ENCODE measurements at places on chromosomes 16 and 17.
A peak's percentile ranks its signal among the peaks of the same experiment; 100 is the strongest.

DNA sequence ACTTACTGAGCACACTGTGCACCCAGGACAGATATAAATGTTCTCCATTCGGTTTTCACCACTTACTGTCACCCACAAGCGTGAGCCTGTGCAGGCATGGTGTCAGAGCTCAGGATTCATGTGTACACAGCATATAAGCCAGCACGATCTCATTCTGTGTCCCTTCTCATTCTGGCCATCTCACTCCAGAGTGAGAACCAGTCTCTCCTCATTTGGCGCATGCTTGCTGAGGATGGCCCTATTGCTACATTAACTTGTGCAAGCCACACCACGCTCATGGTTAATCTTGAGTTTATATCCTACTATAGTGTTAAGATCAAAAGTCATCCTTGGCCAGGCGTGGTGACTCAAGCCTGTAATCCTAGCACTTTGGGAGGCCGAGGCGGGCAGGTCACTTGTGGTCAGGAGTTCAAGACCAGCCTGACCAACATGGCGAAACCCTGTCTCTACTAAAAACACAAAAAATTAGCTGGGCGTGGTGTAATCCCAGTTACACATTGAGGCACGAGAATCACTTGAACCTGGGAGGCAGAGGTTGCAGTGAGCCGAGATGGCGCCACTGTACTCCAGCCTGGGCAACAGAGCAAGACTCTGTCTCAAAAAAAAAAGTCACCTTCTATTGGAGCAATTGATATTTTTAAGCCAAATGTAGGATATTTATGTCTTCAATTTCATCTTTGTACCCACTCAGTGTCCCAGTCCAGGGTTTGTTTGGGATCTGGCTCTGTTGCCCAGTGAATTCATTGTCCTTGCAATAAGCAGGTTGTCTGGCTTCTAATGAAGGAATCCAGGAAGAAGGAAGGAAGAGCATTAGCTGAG, 20.9 kb downstream of the SOCS1 start:
- no peak for DNase-seq

DNA sequence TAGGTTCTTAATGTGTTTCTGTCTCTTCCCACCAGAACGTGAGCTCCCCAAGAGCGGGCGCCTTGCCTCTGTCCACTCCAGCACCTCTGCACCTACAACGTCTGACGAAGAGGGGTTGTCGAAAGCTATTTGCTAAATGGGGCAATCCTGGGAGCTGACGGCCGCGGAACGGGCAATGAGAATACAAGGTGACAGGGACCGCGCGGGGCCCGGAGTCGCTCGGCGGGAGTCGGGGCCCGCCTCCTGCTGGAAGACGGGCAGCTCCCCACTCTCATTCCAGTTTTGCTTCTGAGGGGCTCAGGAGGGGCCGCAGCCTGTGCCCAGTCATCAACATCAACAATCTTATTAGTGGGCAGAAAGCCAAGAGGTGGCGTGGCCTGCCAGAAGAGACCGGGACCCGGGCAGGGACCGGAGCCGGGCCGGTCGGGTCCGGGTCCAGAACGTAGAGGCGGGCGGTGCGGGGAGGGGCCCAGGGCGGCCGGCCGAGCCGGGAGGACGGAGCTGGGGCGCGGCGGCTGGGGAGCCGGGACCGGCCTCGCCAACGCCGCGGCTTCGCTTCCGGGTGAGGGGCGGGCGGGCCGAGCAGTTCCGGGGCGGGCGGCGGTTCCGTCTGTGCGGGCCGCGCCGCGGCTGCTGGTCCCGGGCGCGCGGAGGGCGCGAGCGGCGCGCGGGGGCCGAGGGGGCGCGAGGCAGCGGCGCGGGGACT, at the start of gene MOSMO:
TSS of gene MOSMO (plus strand) at position 603 of the 706 bp plus-strand sequence. CDS start 191 bp downstream, outside the sequence.
- DNase-seq, result peak; percentile 34

DNA sequence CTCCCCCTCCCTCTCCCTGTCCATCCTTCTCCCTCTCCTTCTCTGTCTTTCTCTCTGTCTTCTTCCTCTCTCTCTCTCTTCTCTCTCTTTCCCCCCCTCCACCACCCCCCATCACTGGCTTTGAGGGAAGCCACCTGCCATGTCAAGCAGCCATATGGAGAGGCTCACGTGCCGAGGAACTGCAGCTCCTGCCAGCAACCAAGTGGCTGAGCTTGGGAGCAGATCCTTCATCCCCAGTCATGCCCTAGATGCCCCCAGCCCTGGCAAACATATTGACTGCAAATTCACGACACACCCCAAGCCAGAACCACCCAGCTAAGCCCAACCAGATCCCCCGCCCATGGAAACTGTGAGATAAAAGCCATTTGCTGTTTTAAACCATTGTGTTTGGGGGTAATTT, 40.9 kb upstream of the RBFOX3 start:
- no peak for DNase-seq

DNA sequence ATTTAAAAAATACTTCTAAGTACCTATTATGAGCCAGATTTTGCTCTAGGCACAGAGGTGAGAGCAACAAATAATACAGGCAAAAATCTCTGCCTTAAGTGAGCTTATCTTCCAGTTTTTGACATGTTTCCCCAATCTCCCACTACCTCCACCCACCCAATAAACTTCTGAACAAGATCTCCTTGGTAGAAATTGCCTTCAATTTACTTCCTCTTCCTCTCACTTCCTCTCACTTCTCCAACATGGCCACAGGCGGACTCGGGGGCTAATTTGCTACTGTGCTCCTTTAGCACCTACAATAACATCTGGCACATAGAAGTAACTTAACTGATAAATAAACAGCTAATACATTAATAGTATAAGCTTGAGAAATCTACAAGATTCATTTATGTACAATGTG, 82.6 kb downstream of the CACNG1 start:
- DNase-seq, result no peak

DNA sequence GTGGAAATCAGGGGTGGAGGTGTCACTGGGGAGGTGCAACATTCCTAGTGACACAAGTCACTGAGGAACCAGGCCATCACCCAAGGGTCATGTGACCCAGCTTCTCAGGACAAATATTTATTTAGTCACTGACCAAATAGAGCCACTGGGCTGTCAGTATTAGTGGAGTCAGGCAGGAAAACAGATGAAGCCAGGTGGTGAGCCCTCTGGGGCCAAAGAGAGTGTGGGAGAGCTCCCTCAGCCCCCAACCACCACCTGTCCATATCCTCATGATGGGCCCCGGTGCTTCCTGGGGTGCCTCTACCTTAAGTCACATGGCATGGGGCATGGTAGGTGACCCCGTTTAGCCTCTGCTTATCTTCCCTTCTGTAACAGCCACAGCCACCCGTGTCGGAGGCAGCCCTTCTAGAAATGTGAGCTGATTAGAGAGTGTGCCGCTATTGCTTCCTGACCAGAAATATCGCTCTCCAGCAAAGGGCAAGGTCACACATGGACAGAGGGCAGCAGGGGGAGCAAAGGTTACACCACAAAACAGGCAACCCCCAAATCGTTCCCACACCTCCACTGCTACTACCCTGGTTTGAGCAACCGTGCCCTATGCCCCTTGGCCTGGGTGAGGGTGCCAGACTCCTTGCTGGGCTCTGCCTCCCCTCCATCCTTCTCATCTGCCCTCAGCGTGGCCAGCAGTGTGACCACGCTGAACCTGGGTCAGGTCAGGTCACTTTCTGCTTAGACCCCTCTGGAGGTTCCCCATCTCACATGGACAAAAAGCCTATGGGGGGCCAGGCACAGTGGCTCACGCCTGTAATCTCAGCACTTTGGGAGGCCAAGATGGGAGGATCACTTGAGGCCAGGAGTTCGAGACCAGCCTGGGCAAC, 8.6 kb upstream of the AKTIP start:
- DNase-seq, result no peak

GRCh38 chr17:21010705-21011596, 31.9 kb downstream of the USP22 start:
- DNase-seq, result no peak

- DNase-seq, result peak; percentile 19
Observed at GRCh38 chr17:76384222-76384986, at the start of gene SPHK1. TSS of gene SPHK1 (plus strand) at chr17:76384609. CDS start at chr17:76385645, 1,036 bp downstream.

GRCh38 chr17:76138896-76139752, 1.9 kb downstream of the FOXJ1 start:
- DNase-seq, result no peak

DNA sequence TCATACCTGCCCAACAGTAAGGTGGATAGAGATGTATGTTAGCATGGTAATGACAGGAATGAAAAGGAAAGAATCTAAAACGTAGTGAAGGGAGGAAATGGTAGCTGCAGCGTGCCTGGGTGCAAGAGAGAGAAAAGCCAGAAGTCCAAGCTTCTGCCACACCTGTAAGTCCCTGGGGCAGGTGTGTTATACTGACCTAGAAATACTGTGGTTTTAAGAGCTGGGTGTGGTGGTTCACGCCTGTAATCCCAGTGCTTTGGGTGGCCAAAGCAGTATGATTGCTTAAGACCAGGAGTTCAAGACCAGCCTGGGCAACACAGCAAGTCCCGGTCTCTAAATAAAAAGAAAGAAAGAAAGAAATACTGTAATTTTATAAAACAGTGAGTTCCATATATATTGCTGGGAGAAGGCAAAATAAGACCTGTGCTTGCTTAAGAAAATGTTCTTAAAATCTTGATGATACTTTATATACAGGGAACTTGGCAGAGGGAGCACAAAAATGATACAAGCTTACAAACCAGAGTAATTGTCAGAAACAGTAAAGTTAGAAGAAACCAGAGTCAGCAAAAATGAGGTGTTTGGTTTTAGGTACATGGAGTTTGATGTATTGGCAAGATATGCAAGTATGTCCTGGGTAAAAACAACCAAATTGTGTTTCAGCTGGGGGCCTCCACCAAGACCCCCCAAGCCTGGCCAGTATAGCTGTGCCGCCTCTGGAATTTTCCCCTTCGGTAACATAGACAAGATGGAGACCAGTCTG, 6.6 kb downstream of the ALOX12 start:
- DNase-seq, result no peak

DNA sequence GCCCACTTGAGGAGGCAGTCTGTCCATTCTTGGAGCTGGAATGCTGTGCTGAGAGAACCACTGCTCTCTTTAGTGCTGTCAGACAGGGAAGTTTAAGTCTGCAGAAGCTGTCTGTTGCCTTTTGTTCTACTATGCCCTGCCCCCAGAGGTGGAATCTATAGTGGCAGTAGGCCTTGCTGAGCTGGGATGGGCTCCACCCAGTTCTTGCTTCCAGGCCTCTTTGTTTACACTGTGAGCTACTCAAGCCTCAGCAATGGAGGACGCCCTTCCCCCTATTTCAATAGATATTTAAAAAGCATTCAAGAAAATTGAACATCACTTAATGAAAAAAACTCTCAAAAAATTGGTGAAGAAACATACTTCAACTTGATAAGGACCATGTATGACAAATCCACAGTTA, 313.5 kb downstream of the PHKB start:
- no peak for DNase-seq

DNA sequence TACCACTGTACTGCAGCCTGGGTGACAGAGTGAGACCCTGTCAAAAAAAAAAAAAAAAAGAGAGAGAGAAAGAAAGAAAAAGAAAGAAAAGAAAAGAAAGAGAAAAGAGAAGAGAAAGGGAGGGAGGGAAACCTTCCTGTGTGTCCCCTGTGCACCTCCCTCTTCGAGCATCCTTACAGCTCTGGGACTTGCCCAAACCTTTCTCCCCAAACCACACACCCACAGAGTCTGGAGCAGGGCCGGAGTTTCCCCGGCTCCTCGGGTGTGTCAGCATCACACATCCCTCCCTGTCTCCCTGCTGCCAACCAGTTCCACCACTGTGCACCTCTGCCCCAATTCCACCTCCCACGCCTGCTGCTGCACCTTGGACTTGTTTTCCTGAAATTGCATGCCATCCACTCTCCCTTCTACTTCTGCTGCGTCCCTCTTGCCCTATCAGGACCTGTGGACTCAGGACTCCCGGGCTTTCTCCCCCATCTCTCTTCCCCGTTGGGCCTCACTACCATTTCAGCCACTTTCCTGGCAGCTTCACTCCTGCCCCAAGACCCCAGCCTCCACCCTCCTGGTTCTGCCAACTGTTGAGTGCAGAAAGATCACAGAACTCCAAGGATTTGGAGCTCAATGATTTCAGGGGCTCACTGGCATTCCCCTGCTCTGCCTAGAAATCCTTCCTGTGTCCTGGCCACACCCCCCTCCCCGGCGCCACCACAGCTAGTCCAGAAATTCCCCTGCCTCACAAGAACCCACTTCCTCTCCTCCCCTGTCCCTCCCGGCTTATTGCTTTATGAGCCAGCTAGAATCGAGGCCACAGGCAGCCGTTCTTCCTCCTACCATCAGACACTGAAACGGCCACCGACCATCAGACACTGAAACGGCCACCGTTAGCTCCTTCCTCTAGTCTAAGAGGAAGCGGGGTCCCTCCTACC, 3.7 kb upstream of the CDK3 start:
- no peak for DNase-seq

DNA sequence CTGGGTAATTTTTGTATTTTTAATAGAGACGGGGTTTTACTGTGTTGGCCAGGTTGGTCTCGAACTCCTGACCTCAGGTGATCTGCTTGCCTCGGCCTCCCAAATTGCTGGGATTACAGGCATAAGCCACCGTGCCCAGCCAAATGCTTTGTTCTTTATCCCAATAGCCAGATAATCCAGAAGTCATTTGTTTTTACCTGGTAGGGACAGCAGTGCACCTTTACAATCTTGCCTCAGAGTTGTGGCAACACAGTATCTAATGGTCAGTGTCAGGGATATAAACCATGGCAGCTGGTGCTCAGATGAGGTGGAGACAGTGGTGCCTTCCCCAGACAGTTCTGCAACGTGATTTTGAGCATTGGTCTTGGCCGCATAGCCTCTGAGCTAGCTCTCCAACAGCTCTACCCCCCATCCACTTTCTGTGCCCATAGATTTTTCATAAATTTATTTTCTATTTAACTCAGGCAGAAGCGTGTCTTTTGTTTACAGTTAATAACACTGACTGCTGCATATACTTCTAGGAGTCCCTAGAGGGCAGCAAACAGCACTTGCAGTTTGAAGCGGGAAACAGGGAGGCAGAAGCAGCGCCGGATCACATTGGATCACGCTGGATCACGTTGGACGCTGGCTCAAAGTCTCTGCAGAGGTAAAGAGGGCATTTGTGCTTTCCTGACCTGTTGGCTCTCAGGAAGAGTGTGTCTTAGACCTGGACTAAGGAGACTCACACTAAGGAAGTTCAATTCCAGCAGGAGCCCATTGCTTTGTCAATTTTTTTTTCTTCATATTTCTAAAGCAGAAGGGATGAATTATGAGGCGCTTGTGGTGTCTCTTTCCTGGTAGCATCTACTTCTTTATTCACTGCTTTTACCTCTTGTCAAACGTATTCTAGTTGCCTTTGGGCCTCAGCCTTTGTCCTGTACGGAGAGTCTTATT, 5.1 kb upstream of the GGT6 start:
- DNase-seq, result no peak

- no peak for DNase-seq
Observed at GRCh38 chr17:60944751-60945150, 267.1 kb downstream of the BCAS3 start.

- DNase-seq, result no peak
Observed at GRCh38 chr17:67737145-67737544, 19.4 kb downstream of the NOL11 start.

- no peak for DNase-seq
Observed at GRCh38 chr17:8894202-8894671, 26.8 kb upstream of the PIK3R6 start.

GRCh38 chr16:48194828-48195556, 39.2 kb upstream of the ABCC12 start:
- no peak for DNase-seq

GRCh38 chr17:42702446-42702845, 20.1 kb downstream of the CNTNAP1 start:
- no peak for DNase-seq
